ENCODE measurements at places on chromosomes 4 and X.

- no peak for DNase-seq
Measured at GRCh38 chr4:175440786-175441185, 371.3 kb downstream of the GPM6A start.

- DNase-seq, result no peak
Measured at GRCh38 chrX:39759526-39760224, 338.1 kb downstream of the BCOR start.

- DNase-seq, result no peak
Measured at GRCh38 chr4:100979736-100980135, 367.6 kb downstream of the PPP3CA start.

DNA sequence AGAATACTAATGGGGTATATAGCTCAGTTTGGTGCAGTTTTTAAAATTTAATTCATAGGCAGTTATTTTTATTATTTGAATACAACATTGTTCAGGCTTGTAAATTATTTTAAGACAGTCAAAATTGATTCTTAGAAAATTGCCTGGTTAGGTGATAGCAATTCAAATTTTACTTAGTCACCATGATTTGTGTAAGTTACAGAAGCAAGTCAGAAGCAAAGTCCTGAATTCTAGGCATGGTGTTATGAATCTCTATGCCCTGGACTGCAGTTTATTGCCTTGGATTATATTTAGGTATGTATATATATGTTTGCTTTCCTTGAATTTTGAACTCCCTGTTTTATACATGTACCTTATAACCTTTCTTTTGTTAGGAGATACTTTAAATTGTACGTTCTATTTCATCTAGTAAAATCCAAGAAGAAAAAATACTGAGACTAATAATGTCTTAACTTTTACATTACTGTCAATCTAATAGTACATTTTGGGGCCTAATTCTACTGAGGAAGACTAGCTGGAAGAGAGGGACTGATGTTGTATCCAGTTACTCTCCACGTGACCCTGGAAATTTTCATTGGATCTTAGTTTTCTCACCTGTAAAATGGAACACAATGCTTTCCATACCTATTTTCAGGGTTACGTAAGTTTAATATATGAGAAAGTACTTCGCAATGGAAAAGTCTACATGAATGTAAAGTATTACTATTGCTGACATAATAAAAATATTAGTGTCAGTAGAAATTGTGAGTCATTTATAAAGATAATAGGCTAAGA lies 25.1 kb downstream of the RAPGEF2 start:
- DNase-seq, result no peak

- DNase-seq, result no peak
Measured at GRCh38 chrX:41512394-41512793, 65.3 kb downstream of the NYX start.

- no peak for DNase-seq
Measured at GRCh38 chr4:89545315-89545714, 237.7 kb upstream of the GPRIN3 start.

DNA sequence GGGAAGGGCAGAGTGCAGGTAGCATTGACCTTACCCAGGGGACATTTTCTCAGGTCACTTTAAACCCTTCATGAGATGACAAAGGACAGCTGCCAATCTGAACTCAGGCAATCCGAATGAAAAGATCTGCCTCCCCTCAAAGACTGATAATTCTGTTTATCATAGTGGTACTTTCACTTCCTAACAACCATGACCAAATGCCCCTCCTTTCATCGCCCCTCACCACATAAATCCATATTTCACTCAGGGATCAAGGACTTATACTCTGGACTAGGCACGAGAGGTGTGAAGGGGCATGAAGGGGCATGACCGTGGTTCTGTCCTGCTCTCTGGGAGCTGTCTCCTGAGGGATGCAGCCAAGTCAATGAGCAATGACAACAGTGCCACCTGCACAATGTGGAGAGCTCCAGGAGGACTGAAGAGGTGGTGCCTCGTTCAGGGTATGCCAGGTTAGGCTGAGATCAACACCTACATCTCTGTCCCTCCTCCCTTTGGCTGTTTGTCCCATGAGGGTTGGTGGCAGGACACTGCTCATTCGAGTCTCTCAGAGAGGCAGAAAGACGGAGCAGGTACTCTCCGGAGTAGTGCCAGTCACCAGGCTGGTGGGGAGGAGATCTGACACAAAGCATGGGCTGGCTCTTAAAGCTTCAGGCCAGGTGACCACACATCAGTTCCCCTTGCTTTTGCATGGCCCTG lies 12.5 kb downstream of the HS3ST1 start:
- no peak for DNase-seq

GRCh38 chr4:130336585-130337217 lies 1240.7 kb downstream of the C4orf33 start:
- DNase-seq, result no peak

GRCh38 chr4:27886120-27886519 lies 1025.5 kb downstream of the STIM2 start:
- no peak for DNase-seq

DNA sequence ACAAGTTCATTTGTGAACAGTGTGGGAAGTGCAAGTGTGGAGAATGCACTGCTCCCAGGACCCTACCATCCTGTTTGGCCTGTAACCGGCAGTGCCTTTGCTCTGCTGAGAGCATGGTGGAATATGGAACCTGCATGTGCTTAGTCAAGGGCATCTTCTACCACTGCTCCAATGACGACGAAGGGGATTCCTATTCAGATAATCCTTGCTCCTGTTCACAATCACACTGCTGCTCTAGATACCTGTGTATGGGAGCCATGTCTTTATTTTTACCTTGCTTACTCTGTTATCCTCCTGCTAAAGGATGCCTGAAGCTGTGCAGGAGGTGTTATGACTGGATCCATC lies 5.5 kb downstream of the SPRY1 start:
- no peak for DNase-seq

DNA sequence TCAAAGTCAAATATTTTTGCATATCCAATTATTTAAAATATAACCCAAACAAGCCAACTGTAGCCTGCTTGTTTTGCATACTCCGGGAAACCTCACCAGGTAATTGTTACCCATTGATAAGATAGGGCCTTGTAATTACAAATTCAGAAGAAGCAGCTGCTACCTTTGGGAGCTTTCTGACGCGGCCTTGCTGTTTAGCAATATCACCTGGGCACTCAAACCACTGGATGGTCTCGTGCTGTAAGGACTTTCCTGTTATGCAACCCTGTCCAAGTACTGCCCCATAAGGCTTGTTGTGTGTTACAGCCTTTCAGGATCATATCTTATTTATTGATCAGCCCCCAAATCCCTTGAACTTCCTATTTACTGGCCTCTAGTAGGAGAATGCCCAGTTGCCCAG lies 52.1 kb downstream of the HS3ST1 start:
- DNase-seq, result no peak

GRCh38 chrX:118621081-118621759 lies 106.2 kb upstream of the IL13RA1 start:
- DNase-seq, result no peak

- DNase-seq, result no peak
Measured at GRCh38 chr4:61785761-61786160, 585.6 kb downstream of the ADGRL3 start.

DNA sequence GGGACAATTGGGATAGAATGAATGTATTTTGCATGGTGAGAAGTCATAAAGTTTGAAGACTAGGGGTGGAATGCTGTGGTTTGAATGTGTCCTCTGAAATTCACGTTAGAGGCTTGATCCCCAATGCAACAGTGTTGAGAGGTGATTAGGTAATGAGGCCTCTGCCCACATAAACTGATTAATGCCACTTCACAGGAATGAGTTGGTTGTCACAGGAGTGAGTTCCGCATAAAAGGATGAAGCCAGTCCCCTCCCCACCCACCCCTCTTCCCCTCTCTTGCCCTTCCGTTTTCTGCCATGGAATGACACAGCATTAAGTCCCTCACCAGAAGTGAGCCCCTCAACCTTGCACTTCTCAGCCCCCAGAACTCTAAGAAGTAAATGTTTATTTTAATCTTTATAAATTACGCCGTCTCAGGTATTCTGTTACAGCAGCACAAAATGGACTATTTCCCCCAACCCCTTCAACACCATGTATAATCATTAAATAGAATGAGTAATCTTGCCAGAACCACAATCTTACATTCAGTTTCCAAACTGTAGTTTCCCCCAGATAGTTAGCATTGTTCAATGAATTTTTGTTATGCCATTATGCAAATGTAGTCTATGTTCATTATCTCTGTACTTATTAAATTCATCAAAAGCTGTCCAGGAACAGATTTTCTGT lies 5.5 kb upstream of the MMAA start:
- DNase-seq, result no peak

DNA sequence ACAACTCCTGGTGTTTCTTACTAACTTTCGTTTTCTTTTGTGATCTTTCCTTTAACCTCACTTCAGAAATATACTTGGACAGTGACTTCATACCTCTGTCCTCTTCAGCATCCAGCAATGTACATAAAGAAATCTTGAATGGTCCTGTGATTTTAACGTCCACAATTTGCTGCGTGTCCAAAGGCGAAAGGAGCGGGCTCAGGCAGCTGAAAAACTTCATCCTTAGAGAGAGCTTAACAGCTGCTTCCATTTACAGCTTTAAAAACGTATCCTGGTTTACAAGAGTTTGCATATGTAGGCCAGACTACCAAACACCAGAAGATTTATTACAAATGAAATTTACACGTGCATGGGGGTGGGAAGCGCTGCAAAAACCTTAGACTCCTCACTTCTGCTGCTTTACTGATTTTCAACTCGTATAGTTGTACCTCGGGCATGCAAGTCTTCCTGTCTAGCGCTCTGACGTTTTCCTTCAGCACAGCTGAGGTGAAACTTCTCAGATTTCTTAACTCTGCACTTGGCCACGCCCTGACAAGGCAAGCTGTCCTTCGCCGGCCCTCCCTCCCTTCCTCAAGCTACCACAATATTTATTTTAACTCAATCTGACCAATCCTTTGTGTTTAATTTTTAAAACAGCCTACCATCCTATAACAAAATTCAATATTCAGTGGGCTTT lies 406.4 kb downstream of the FAM47A start:
- DNase-seq, result no peak

- DNase-seq, result no peak
Measured at GRCh38 chr4:83810428-83810827, 274.5 kb downstream of the GPAT3 start.

- no peak for DNase-seq
Measured at GRCh38 chr4:110073053-110073845, 125.2 kb downstream of the ELOVL6 start.

DNA sequence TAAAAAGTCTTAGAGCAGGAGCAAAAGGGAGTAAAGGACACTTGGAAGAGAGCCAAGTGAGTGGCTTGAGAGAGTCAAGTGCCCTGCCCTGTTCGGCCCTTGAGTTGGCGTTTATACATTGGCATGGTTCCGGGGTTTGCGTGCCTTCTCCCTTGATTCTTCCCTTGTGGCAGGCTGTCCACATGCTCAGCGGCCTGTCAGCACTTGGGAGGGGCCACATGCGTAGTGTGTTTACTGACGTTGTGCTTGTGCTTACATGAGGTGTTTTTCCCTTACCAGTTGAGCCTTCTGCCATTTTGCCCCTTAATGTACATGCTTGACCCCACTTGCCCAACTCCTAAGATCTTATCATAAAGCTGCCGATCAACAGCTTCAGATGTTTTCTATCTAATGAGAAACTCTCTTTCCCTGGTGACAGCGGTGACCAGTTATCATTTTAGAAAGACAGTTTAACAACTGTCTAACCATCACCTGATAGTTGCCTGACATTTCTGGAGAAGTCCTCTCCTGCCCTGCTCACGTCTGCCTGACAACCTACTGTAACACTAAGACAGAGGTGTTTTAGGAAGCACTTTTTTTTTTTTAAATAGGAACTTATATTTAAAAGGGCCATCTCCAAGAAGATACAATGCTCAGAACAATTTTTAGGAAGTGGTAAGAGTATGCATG lies 49.5 kb upstream of the GC start:
- DNase-seq, result no peak

DNA sequence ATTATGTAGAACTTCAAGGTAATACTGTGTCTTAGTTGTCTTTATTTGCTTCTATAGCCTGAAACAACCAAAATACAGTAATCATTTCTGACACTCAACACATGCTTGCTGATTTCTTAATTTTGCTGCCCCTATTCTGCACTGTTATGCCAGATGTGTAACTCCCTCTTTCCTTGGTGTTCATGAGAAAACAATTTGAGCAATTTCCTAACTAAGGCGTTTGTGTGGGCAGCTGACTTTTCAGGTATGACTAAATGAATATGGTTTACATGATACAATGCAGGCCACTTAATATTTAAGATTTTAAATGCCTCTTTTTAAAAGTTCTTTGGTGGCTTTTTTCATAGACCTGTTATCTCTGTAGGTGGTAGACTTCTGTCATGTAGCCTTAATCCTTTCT lies 46.1 kb upstream of the CENPE start:
- no peak for DNase-seq

DNA sequence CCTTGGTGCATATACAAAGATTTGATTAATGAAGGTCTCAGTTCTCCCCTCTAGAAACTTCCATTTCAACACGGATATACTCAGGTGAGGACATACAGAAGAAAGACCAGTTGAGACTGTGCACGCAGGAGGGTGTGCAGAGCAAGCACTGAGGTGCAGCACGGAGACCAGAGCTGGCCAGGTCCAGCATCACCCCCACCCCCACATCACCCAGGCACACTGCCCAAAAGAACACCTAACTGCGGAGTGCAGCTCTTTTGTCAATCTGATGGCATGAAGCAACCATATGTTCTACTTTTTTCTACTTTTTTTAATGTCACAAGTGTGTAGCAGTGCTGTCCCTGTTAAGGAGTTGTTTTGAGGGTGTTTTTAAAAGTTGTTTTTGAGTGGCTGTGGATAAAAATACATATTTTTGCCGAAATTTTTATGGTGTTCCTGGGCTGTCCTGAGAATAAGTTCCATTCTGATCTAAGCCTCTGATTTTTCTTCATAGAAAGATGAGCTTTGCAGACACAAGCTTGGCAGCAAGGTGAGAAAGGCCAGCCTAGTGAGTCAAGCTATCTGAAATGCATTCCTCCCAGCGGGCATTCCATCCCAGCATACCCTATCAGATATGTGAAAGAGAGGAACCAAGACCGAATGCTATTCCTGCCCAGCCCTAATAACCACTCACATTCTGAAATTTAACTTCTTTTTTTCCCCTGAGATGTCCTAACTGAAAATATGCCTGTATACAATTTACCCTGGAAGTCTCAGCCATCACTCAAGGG lies 173.7 kb downstream of the PTTG2 start:
- no peak for DNase-seq

- no peak for DNase-seq
Measured at GRCh38 chr4:106421441-106422296, 53.1 kb upstream of the GIMD1 start.

GRCh38 chr4:921830-922331 lies 10.2 kb downstream of the GAK start:
- DNase-seq, result no peak

GRCh38 chr4:185567381-185568376 lies 32.4 kb upstream of the PDLIM3 start:
- DNase-seq, result no peak

DNA sequence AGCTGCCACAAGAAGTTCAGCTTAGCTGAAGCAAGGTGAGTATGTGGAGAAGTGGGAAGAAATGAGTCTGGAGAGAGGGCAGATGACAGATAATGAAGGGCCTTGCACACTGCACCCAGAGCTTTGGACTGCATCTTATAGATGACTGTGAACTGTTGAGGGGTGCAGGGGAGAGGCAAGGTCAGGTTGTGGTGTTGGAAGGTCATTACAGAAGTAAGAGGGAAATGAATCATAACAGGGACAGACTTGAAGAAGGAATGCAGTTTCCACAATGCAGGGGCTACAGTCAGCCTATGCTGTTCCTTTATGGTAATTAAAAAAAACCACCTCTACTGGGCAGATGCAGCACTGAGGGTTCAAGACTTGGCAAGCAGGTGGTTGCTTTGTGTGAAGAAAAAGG lies 4.8 kb upstream of the IGFBP7 start:
- no peak for DNase-seq

- no peak for DNase-seq
Measured at GRCh38 chr4:36461344-36461743, 179.9 kb downstream of the DTHD1 start.

- DNase-seq, result no peak
Measured at GRCh38 chr4:182203872-182204411, 39.3 kb upstream of the TENM3 start.

Measured in activated effector memory CD4-positive, alpha-beta T cell treated with Interleukin-2 at 50 U/mL for 16 hours (primary cell).